Activated naive CD8-positive, alpha-beta T cell treated with anti-CD3 and anti-CD28 coated beads for 36 hours (primary cell): ENCODE measurements at places on chromosomes 5 and 9. TPM values are rescaled to one million over a fixed set of nuclear protein-coding genes. Genes with fewer than 3 reads are reported as not detected.

DNA sequence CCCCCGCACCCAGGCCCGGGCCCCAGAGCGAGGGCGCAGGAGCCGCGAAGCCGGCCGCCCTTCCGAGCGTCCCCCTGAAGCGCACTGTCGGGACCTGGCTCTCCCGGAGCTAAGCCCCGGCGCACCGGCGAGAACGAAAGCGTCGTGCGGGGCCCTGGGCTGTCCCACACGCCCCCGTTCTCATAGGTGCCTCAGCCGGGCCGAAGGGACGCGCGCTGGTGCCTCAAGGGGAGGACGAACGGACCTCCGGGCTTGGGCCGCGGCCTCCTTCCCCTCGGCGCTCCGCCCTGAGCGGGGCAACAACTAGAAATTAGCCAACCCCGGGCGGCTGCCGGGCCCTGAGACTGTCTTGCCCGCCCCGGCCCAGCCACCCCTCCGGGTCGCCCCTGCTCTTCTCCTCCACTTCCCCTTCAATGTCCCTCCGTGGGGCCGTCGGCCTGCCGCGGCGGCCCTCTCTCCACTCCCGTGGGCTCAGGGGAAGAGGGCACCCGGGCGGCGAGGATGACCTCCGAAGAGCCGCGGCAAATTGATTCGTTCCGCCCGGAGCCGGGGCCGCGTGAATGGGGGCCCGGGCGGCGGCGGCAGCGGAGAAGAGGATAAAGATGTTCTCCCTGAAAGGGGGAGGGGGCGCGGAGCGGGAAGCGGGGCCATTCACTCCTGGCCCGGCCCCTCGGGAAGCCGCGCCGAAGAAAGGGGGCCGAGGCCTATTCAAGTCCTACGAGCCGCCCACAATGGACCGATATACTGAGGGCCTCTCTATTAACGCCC lies 3.5 kb upstream of the PRDM12 start:
- DNase-seq, result no peak

GRCh38 chr5:135024956-135025729 lies 8.9 kb downstream of the PITX1 start:
- DNase-seq, result no peak

DNA sequence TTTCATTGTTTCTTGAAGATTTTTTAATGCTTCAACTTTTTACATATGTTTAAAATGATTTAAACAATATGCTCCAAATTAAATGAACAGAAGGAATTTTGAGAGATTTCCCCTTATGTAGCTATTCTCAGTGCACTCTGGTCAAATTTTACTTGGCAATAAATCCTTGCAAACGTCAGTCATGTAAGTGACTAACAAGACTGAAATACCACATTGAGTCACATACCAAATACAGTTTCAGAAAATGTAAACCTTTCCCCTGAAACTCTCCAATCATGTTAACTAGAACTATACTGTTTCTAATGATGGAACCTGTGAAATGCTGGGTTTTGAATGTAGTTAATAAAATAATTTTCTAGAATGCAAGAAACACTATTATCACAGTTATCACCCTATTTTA lies 29.6 kb downstream of the SAR1B start:
- no peak for DNase-seq

Gene TERT
- 6.2 TPM for total RNA-seq

DNA sequence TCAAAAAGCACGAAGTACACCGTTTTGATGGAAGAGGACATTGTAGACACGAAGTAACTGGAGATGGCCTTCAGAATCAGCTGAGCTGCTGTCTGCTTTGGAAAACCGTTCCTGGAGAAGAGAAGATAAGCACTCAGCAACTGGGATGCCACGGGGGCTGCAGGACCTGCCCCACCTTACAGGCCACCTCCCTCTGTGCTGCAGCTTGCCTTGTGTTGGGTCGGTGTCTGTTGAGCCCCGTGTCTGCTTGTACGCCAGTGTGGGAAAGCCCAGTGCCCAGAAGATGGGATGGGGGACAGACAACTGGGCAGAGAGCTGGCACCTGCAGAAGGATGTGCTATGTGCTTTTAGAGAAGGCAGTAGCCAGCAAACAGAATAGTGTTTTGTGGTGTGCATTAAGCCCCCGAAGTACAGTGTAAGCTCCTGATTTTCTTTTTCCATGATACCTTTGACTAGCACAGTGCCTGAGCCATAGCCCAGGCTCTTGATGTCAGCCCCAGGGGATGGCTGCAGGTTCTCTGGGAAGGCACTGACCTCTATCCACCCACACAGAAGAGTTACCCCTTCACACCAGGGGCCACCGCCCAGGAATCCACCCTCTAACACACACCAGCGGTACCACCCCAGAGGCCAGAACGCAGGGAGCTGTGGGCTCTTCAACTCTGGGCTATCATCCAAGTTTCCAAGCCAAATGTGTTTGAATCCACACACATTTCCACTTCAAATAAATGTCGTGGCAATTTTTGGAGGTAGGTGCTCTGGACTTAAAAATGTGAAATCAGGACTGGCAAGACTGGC lies 63.8 kb downstream of the MACROH2A1 start:
- DNase-seq, result no peak
